ENCODE measurements at places on chromosomes 2 and 18. TPM values are rescaled to one million over a fixed set of nuclear protein-coding genes. Genes with fewer than 3 reads are reported as not detected.

ELP2 gene
- total RNA-seq, result 83.7 TPM

GAD1 gene
- 2.6 TPM for total RNA-seq

DNA sequence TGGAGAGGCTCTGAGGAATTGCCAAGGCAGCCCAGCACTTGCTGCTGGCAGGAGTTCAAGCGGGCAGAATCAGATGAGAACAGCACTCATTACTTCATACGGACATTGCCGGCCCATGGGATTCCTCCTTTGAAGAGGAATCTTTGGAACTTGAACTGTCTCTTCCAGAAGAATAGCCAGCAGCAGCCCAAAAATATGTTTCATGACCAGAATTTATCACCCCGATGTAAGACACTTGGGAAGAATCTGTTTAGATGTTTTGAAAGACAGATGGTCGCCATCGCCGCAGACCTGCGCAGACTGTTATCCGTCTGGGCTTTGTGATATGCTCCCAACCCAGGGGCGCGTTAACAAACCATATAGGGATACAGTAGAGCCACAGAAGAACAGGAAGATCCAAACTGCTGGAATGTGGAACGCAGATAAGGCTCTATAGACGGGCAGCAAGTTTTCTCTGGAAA is 3.7 kb upstream of the ADI1 start:
- no peak overlapping the region for H3K4me3 ChIP-seq
- no peaks in the 10 kb centered on the region for H3K27me3 ChIP-seq
- peaks cover 25% of the 10 kb centered on the region for H3K4me1 ChIP-seq
- no peak overlapping the region for H3K27ac ChIP-seq

DNA sequence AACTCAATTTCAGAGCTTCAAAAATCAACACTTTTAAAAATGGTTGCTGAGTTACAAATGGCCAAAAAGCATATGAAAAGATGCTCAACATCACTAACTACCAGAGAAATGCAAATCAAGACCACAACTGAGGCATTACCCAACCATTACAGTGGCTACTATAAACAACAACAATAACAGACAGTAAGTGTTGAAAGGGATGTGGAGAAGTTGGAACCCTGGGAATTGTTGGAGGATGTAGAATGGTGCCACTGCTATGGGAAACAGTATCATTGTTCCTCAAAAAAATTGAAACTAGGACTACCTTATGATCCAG is 173.3 kb upstream of the SPRED2 start:
- no peaks in the 10 kb centered on the region for H3K36me3 ChIP-seq
- H3K4me1 ChIP-seq, result peaks cover 18% of the 10 kb centered on the region
- peaks cover 2% of the 10 kb centered on the region for H3K27me3 ChIP-seq
- H3K27ac ChIP-seq, result no peak overlapping the region

DNA sequence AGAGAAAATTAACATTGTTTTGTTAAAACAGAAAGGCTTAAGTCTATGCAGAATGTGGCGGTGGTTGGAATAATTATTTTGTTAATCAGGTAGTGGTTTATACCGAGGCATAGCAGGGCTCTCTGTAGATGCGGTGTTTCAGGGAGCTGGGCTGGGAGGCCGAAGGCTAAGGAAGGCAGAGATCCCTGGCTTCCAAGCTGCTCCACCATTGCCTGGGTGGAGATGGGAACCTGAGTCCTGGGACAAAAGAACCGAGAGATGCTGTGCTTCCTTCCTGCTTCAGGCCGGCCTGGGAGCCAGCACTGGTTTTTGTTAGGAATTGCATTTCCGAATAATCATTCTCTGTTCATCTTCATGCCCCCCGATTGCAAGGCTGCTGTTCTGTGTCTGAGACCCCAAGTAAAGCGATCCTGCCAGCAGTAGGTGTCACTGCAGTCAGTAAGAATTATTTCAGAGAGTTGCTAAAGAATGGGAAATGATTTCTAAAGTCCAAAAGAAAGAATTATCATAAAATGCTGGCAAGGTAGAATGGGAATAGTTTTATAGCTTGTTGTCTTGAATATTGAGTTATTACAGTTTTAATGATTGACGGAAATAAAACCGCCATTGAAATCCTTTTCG is 824.9 kb downstream of the GALR1 start:
- no peak overlapping the region for H3K27ac ChIP-seq
- H3K27me3 ChIP-seq, result no peaks in the 10 kb centered on the region
- H3K4me3 ChIP-seq, result no peak overlapping the region

GRCh38 chr2:16239296-16239850 is 299.0 kb downstream of the MYCN start:
- no peak overlapping the region for H3K27ac ChIP-seq
- peaks cover 5% of the 10 kb centered on the region for H3K27me3 ChIP-seq
- no peaks in the 10 kb centered on the region for H3K36me3 ChIP-seq
- H3K4me1 ChIP-seq, result no peaks in the 10 kb centered on the region

DNA sequence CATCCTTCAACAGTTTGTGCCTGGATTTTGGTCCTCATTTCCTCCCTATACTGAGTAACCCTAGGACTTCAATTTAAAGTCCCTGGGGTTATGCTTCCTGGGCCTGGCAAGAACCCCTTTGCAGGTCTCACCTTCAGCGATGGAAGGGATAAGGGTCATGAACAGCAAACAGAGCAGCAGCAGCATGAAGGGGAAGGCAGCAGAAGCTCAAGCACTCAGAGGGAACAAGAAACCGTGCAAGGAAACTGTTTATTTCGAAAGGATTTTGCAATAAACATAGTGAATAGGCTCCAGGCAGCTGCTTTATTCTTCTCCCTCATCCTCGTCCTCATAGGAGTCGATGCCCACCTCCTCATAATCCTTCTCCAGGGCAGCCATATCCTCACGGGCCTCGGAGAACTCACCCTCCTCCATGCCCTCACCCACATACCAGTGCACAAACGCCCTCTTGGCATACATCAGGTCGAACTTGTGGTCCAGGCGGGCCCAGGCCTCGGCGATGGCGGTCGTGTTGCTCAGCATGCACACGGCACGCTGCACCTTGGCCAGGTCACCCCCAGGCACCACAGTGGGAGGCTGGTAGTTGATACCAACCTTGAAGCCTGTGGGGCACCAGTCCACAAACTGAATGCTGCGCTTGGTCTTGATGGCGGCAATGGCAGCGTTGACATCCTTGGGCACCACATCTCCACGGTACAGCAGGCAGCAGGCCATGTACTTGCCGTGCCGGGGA is 2.8 kb upstream of the TUBA4B start:
- H3K27me3 ChIP-seq, result no peaks in the 10 kb centered on the region
- peak overlapping the region; percentile 98 for H3K27ac ChIP-seq
- DNase-seq, result no peak
- H3K36me3 ChIP-seq, result peaks cover 60% of the 10 kb centered on the region

Measured in activated CD4-positive, alpha-beta memory T cell treated with anti-CD3 and anti-CD28 coated beads for 36 hours (primary cell).